ENCODE measurements at places on chromosomes 11 and 22.

DNA sequence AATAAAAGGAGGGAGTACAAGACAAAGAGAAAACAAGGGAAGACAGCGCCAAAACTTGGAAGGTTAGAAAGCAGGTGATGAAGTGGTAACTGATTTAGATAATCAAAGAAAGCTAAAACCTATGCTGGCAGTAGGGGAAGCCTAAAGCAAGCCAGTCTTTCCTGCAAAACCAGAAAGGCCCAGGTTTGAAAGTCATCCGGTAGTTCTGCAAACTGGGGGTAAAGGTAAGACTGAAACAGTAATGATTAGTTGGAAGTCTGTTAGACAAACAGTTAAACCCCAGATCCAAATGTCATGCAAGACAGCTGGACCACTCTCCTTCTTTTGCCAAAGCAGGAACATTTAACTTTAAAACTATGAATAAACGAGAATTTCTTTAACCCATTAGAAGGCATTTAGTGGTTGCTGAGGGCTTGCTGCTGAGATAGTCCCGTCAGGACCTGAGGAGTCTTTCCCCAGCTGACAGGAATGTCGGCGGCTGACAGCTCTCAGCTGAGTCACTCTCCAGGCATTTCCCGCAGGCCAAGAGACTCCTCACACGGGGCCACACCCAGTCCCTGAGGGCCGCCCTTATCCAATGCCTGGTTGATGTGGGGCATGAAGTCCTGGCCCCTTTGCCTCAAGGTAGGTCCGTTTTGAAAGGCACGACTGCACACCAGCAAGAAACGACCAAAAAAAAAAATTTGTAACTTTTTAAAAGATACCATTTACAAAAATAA lies 36.3 kb upstream of the CFAP300 start:
- DNase-seq = peak; percentile 6

- DNase-seq = peak; percentile 25
These were observed 1.1 kb upstream of the PLXNB2 start for GRCh38 chr22:50308597-50308935.

DNA sequence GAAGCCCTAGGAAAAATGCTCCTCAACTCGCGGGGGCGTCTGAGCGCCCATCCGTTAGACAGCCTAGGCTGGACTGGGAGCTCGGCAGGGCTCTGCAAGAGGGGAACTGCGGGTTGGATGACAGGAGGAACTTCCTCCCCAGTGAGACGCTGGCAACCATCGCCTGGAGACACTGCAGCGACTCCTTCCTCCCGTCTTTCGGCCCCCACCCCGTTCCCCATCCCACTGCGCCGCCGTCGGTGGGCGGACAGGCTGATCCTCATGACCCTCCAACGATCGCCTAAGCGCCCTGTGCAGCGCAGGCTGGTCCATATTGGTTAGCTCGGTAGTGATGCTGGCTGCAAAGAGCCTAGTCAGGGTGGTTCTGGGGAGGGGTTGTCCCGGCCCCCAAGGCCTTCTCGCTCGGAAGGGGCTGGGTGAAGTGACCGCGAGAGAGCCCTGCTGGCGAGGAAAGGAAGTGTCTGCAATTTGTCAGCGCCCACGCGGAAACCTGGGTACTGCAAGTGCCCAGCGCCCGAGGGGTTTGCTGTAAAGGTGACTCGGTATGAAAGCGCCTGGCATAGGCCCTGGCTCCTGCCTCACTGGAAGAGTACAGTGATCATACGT lies 638 bp downstream of the NRGN start:
- peak; percentile 64 for DNase-seq

- DNase-seq = no peak
These were observed 13.0 kb upstream of the CXCR5 start for GRCh38 chr11:118870396-118871343.

DNA sequence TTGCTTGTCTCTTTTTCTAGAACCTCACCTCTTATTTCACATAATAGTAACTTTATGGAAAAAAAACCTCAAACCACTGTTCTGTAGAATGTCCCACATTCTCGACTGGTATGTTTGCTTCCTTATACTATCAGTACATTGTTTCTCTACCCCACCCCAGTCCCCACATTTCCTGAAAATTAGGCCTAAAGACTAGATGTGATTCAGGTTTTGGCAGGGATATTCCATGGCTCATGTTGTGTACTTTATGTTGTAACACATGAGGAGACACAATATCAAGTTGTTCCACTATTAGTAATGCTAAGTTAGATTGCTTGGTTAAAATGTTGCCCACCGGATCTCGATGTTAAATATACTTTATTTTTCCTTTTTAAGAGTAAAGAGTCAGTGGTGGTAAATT lies 34.7 kb downstream of the DDIAS start:
- no peak for DNase-seq

DNA sequence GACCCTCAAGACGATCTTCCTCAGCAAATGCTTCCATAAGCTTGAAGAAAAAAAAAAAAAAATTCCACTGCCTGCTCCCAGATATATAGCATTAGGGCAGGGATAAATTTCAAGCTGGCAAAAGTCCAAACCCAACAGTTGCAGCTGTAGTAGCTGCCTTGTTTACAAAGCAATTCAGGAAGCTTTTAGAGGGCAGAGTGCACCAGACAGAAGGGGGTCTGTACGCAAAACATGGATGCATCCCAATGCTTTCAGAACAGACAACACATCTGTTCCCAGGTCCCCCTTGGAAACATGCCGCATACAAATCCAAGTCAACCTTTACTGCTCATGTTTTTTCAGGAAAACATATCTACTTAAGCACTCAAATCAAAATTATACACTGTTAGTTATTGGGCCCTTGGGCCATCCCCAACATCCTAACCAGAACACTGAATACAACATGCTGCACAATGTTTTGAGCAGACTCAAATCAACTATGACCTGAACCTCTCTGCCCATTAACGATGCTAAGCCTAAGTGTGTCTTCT lies 94.5 kb downstream of the CADM1 start:
- DNase-seq = peak; percentile 99

- DNase-seq = no peak
These were observed 36.7 kb downstream of the CLMP start for GRCh38 chr11:123158033-123159003.

GRCh38 chr11:87281496-87281895 lies 243.8 kb downstream of the TMEM135 start:
- DNase-seq = peak; percentile 55

DNA sequence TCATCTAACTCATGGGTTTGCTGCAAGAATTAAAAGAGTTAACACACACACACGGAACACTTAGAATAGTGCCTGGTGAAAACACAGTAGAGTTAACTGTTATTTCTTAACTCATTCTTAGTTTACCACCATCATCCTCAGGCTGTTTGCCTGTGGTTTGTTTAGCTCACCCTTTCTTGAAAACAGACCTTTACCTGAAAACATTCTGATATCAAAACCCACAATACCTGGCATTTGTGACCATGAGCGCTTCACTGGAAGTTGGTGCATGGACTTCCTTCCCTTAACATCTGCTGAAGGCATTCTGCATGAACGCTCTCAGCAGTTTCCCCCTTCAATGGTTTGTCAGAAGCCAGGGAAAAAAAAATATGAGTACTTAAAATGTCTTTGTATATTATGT lies 256.0 kb downstream of the ETS1 start:
- DNase-seq = peak; percentile 18

DNA sequence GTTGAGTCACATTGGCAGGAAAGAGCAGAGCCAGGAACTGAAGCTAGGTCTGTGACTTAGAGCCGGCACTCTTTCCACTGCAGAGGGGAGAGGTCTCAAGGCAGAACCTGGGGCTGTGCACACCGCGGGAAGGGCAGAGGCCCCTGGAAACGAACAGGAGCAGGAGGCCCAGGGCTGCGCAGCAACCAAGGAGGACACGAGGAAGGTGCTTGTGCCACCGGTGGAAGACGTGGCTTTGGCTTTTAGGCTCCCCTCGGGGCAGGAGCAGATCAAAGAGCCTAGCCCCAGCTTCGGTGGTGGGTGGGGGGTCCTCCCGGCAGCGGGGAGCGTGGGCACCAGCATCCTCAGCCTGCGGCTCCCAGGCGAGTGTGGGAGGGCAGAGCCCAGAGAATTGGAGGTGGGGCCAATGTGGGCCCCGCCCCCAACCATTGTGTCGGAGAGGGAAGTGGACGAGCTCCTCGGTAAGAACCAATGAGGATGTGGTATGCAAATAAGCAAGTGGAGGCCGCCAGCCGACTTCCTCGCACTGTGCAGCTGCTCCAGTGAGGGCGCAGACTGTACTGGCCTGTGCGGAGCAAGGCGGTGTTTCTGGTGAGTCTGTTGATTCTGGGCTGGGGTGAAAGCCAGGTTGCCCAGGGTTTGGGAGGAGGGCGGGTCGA lies at the start of gene CCDC116:
TSS of gene CCDC116 (plus strand) at position 524 of the 659 bp plus-strand sequence. CDS start 422 bp downstream, outside the sequence.
- peak; percentile 98 for DNase-seq

- DNase-seq = no peak
These were observed 26.1 kb downstream of the MOB2 start for GRCh38 chr11:1460396-1460985.
